GM03348 (cell line): ENCODE measurements at places on chromosomes 16 and 17.

- DNase-seq = peak; percentile 57
Observed at GRCh38 chr16:89370081-89370511, 120.3 kb downstream of the ANKRD11 start.

DNA sequence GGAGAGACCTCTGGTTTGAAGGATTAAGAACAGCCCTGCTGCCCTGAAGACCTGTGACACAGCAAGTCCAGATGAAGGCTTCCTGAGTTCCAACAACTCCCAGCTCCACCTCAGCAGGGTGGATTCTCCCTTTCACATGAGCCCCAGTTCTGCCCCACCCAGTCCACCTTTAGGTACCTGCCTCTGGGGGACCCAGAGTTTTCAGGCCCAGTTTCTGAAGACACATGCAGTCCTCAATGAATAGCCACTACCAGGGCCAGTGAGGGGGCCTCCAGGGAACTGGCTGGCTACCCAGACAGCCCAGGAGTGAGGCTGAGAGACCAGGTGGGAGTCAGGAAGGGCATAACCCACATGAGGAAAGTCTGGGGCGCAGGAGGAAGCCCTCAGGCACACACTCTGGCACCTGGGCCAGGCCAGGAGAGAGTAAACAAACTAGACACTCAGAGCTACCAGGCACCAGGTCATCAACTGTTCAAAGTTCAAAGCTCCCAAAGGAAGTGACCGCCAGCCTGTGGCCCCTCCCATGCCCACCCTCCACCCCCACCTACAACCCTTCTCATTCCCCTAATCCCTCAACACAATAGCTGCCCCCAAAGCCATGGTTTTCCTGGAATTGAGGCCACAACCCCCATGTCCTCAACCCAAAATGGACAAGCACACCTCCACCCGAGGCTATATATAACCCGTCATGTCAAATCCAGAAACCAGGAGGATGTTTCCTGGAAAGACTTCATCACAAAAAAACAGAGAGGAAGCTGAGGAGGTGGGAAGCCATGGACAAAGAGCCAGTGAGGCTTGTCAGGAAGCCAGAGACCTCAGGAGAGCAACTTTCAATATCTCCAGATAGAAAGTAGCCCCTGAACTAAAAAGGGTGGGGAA lies 2.1 kb downstream of the MYO18A start:
- no peak for DNase-seq

GRCh38 chr16:31134625-31135534 lies 647 bp downstream of the PRSS8 start:
- DNase-seq = no peak

- no peak for DNase-seq
Observed at GRCh38 chr16:65005696-65006095, 116.2 kb downstream of the CDH11 start.

DNA sequence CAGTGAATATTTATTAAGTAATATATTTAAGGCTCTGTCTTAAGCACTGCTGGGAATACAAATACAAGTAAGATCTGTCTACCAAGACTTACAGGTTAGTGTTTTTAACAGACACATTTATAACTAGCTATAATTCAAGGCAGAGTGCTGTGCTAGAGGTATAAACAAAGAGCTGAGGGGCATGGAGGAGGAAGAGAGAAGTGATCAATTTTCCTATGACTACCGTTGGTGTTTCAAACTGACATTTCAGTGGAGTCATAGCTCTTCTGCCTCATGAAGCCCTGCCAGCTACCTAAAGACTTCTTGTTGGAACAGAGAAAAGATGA lies 79.9 kb downstream of the CYB561 start:
- no peak for DNase-seq

GRCh38 chr16:4944333-4945281 lies 7.7 kb upstream of the PPL start:
- peak; percentile 96 for DNase-seq

DNA sequence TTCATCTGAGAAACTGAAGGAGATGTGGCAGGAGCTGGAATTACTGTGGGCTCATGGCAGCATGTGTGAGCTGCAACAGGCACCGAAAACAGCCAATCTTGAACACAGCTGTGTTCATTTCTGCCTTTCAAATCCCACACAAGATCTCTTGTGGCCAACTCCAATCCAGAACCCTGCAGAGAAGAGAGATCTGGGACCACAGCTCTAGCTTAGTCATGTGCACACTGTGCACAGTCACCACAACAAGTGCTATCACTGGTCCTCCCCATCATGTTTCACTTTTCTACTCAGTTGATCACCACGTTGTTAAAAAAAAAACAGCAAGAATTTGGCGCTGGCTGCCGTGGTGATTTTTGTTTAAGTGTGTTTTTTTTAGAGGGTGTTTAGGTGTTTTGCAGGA lies 254.5 kb upstream of the ELAC2 start:
- DNase-seq = no peak

DNA sequence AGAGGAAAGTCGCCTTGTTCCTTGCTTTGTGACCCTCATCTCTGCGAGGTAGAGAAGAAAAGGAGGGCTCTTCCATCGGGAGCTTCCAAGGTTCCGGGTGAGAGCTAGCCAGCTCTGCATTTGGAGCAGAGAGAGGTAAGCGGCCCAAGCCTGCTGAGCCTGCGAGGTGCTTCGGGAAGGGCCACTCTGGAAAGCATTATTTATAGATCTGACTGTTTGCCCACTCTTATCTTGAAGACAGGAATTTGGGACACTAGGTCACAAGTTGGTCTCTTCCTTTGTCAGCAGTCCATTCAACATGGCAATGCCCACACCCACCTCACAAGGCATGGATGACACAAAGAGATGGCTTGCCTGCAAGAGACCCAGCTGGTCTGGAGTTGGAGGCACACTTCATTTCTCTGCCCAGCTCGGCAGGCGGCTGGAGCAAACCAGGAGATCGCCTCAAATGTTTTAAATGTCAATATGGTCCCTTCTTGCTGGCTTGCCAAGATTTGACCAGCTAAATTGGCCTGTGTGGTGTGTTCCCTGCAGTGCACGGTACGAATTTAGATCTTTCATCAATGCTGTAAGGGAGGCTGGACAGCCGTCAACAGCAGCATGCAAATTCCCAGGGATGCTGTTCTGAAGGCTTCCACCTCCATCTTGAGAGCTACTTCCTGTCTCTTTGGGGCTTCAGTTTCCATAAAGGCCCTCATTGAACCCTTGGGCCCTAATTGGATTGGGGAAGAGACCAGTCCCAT lies 19.5 kb downstream of the CBX4 start:
- DNase-seq = no peak

GRCh38 chr17:42518755-42519545 lies 17.1 kb upstream of the NAGLU start:
- no peak for DNase-seq

GRCh38 chr16:89439659-89440058 lies 50.7 kb downstream of the ANKRD11 start:
- DNase-seq = no peak

GRCh38 chr17:36657763-36658490 lies 56.5 kb downstream of the MRM1 start:
- DNase-seq = peak; percentile 33

GRCh38 chr16:84838383-84838948 lies 18.7 kb downstream of the CRISPLD2 start:
- no peak for DNase-seq

- DNase-seq = no peak
Observed at GRCh38 chr16:60181536-60181935, 1447.4 kb upstream of the GOT2 start.

GRCh38 chr17:77388384-77389306 lies 247.9 kb downstream of the SEC14L1 start:
- DNase-seq = no peak

GRCh38 chr17:74528491-74529199 lies 2.6 kb downstream of the CD300LB start:
- no peak for DNase-seq

GRCh38 chr17:66689221-66689620 lies 145.7 kb upstream of the CACNG5 start:
- DNase-seq = no peak

DNA sequence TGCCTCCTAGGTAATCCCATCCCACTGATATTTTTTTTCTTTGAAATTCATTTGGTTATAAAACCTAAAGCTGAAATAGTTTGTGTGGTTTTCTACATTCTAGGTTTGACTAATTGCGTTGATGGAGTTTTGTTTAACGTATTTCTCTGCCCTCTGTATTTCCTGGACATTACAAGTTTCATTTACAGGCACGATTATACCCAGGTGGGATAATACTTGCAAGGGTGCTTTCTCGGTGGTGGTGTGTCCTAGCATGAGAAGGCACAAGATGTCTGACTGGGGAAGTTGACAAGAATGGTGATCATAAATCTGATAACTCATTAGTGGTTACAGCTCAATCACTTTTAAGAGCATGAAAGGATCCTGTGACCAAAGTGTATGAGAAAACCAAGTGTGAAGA lies 45.0 kb downstream of the DYNLRB2 start:
- DNase-seq = no peak

- no peak for DNase-seq
Observed at GRCh38 chr17:53792997-53793396, 29.7 kb upstream of the KIF2B start.

- DNase-seq = peak; percentile 72
Observed at GRCh38 chr17:67474081-67474661, 97.1 kb downstream of the PITPNC1 start.

DNA sequence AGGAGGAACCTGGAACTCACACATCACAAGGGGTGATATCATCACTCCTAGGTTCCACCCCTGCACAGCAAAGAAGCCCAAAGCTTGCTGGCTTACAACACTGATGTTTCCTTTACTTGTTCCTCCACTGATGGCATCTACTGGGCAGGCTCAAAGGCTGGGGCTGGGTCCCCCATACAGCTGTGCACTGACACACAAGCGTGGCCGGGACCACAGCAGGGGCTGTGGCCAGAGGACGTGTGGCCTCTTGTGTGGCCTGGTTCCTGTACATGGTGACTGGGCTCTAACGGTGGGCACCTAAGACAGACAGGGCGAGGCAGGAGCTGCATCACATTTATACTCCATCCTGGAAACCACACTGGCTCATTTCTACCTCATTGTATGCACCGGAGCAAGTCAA lies 264.4 kb upstream of the FOXF1 start:
- DNase-seq = no peak

DNA sequence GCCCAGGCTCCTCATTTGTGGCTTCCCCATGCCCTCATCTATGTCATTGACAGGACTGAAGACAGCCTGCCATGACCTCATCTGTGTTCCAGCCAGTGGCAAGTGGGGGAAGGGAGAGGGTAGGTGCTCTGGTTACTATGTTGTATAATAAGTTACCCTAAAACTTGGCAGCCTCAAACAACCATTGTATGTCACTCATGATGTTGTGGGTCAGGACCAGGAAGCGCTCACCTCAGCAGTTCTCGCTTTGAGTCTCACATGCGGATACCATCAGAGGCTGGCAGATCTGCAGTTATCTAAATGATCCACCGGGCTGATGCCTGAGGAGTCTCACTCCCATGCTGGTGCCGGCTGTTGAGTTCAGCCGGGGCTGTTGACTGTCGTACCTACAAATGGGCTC lies 89.0 kb upstream of the TMEM97 start:
- no peak for DNase-seq

DNA sequence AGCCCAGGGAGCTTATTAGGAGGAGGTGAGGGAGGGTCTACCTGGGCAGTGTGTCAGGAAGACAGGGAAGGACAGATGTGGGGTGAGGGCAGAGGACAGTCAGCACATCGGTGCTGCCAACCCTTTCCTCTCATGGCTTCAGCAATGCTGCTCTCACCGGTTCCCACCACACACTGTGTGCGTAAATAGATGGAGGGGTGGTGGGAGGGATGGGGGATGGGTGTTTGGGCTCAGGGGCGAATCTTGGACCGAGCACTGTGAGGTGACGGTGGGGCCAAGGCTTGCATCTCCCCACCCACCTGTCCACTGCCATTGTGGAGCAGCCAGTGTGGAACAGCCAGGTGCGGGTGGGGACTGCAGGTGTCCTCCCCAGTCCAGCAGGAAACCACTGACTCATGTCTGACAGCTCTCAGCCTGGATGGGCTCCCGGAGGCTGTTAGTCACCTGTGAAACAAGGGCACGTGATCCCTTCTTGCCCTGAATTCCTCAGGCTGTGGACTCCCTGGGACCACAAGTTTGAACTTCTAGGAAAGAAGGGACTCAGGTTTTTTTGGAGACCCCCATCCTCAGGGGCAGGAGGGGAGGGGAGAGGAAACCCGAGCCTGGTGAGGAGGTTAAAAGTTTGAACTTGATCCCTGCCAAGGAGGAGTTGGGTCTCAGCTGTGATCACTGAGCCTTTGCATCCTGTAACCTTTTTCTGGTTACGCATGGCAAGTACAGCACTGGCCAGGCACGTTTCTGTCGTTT lies 42.7 kb upstream of the SMPD3 start:
- DNase-seq = peak; percentile 51

GRCh38 chr17:80940171-80941123 lies 51.2 kb upstream of the CHMP6 start:
- no peak for DNase-seq

DNA sequence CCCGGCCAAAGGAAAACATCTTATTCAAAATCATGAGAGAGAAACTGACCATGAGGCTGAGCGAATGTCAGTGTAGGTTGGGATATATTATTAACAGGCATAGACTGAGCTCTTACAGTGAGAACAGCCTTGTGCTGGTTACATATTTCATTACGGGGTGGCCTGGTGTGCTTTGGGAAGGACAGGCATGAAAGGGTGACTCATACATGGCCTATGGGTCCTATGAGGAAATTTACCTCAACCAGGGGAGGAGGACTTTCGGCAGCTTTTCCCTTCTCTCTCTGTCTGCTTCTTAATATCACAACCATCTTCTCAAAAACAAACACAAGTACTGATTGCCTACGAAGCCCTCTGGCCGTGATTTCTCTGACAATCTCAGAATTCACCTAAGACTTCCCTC lies 579.1 kb downstream of the CDH13 start:
- no peak for DNase-seq

GRCh38 chr16:35207059-35207999 lies 1747.9 kb downstream of the TP53TG3F start:
- no peak for DNase-seq

DNA sequence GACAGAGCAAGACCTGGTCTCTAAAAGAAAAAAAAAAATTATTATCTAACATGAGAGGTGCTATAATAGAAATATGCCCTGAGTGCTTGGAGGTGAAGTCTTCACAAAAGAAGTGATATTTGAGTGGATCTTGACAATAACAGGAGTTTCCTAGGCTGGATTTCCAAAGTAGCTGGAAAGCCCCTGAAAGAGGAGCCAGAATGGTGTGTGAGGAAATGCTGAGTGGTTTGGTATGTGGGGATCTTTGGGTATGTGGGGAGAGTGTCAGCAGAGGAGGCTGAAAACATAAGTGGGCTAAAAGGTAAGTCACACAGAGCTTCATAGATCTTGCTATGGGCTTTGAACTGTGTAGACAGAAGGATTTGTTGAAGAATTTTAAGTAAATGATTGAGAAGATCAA lies 100.1 kb downstream of the YPEL2 start:
- DNase-seq = no peak
